CD4-positive, alpha-beta T cell treated with Interferon alpha-2 for 1 hour (primary cell): ENCODE measurements at places on chromosomes 7 and 10.
A peak's percentile ranks its signal among the peaks of the same experiment; 100 is the strongest.

GRCh38 chr10:31836569-31837406, 91.8 kb downstream of the ARHGAP12 start:
- DNase-seq, result no peak

- DNase-seq, result peak; percentile 67
Measured at GRCh38 chr10:84375011-84375410, 46.6 kb downstream of the CCSER2 start.

- DNase-seq, result no peak
Measured at GRCh38 chr7:92064438-92065029, 69.7 kb downstream of the CYP51A1 start.

DNA sequence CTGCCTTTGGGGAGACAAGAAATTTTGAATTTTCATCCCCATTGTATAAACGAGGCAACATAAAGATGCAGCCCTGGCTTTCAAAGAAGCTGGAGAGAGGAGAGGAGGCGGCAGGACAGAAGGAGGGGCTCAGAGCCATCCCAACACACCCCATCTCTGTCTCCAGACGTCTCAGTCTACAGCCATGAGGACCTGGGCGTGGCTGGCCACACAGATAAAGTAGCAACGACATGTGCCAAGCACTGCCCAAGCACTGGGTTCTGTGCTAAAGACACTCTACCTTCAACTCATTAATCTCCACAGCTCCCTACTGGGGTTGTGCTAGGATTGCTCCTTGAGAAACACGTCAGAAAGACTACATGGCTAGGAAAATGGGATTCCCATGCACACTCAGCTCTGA, 65.2 kb downstream of the DLG5 start:
- DNase-seq, result no peak

DNA sequence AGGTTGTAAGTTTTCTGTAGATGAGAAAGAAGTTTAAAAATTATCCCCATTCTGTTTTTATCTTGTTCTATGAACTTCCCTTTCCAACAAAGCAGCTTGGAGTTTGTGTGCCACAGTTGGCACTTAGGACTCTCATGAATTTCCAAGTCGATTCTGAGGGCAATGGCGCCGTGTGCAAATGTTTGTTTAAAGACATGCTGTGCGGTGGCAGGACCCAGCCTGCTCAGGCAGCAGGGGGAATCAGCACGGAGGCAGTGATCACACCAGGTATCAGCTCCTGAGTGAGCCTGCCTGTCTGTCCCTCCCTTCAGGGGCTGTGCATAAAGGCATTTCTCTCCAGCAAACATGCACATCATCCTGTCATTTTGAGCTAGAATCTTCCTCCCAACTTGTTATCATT, 109.8 kb upstream of the WDR11 start:
- no peak for DNase-seq

- DNase-seq, result no peak
Measured at GRCh38 chr10:88090568-88091214, 227.3 kb downstream of the PTEN start.

DNA sequence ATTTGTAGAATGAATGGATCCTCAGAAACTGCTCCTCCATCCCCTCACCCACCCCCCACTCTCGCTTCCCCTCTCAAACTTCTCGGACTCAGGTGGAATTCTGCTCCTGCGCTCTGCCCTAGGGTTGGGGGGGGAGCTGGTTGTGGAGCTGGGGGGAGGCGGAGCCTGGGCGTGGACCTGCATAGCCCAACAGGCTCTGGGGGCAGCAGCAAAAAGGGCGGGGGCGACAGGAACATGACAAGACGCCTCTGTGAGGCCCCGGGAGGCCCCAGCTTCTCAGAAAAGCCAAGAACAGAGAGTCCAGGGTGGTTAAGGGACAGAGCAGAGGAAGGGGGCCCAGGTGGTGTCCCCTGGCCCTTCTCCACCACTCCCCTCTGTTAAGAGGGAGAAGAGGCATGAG, 3.5 kb downstream of the TSC22D4 start:
- DNase-seq, result no peak

- no peak for DNase-seq
Measured at GRCh38 chr7:129780974-129781927, 169.7 kb downstream of the NRF1 start.

GRCh38 chr10:50397312-50398140, 146.2 kb upstream of the ASAH2 start:
- no peak for DNase-seq

DNA sequence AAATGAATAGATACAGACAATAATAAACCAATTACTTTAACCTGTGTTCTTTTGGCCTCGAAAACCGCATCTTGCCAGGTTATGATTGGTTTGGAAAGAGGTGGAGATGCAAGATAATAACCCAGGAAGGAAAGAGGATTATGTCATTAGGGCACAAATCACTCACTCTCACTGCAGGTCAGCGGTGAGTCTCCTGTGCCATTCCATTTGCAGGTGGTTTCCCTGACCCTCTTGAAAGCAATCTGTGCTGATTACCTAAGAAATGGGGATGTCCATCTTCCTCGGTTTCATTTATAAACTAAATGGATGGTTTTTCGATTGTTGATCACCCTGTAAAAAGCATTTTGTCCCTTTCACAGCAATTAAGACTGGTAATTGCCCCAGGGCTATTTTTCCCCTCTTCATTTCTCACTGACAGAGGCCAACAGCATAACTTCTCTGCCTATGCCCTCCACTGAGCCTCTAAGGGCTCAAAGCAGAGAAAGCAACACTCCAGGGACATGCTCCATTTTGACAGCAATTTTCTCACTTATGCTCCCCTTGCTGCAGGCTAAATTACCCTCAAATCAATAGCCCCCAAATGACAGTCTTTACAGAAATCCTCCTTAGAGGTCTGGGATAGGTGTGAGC, 257.5 kb downstream of the IPMK start:
- no peak for DNase-seq

DNA sequence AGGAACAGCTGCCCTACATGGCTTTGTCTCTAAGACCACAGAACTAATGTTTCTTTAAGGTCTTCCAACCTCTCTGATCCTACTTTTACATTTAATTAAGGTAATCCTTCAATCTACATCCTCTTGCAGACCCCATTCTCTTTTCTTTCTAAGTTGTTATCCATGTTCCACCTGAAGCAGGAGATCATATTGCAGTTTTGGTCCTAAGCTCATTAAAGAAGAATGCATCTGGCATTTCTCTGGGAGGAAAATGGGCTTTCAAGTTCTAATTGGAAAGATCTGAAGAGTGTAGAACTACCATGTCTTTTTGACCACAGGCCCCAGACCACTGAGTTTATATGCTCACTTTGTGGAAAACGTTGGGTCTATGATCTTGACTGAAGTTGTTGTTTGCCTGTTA, 111.2 kb downstream of the SEM1 start:
- no peak for DNase-seq

DNA sequence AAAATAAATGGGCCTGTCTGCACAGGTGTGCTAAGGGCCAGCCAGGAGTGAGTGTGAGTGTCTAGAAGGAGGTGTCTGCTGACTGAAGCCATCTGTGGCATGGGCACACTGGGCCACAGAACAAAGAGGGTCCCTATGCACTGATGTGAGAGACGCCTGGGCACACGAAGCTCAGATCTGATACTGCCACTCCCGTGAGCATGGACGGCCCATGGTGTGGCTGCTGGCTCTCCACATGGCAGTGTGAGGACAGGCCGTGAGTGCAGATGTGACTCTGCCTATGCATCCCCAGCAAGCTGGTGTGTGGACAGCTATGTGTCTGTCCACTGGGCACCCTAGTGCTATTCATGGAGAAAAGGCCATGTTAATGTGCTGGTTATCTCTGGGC, 12.8 kb upstream of the MYL7 start:
- no peak for DNase-seq

DNA sequence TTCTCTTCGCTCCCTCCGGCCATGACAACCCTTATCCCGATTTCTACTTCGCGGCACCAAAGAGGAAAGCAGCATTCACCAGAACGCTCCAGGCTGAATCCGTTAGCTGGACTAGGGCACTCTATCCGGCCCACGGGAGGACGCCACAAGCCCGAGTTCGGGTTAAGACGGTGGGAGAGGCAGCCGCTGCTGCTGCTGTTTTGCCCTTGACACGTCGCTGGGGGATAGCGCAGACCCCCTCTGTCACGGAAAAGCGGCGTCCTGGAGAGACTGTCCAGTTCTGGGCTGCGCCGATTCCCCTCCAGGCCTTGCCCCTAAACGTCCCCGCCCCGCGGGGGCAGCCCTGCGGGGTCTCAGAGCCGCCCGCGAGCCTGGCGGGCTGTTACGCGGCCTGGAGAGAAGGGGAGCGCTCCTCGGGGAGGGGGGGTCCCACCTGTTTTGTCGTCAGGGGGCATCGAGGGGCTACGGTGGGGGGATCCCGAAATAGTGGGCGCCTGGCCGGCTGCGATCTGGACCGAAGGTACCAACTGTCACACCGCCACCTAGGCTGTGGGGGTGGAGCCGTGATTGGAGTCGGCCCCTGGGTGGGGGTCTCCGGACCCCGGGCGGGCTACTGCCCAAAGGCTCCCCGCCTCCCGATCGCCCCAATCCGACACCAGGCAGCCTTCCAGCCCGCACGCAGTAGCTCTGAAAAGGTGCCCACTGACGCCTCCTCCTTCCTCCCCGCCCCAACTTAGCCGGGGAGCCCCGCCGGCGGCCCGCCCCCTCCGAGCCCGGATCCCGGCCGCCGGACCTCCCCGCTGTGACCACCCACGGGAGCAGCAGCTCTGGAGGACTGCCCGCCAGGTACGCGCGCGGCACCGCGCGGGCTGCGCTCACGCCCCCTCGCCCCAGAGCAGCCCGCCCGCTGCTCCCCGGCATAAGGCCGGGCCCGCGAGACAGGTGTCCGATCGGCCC, 772 bp downstream of the SGMS1 start:
- peak; percentile 58 for DNase-seq

DNA sequence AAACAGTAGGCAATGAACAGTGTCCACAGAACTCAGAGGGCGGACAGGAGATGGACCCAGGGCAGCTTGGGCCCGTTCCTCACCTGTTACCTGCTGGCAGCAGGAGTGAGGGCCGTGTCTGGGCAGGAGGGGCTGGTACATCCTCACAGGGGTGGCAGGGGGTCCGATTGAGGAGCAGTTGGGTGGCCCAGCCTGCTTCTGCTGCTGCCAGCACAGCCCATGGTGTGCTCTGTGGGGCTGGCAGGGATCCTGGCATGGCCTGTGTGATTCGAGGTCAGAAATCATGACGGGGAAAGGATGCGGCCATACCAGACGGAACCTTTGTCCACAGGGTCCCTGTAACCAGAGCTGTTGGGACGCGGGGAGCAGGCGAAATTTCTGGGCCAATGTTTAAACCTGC, 49.6 kb downstream of the INPP5A start:
- no peak for DNase-seq

DNA sequence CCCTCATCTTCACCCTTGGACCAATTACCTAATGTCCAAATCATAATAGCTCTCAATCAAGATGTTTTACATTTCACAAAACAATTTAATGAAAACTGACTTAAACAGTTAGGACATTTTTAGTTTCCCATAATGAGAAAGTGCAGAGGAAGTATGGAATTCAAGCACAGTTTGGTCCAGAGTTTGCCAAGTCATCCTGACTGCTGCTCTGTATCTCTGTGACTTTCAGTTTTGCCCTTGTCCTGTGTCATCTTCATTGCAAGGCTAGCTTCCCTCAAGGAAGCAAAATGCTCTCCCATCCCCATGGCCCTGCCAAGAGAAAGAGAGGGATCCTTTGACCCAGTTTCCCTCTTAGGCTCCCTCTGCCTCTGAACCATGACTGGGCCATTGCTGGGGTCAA, 7.9 kb upstream of the PLEKHS1 start:
- DNase-seq, result no peak

DNA sequence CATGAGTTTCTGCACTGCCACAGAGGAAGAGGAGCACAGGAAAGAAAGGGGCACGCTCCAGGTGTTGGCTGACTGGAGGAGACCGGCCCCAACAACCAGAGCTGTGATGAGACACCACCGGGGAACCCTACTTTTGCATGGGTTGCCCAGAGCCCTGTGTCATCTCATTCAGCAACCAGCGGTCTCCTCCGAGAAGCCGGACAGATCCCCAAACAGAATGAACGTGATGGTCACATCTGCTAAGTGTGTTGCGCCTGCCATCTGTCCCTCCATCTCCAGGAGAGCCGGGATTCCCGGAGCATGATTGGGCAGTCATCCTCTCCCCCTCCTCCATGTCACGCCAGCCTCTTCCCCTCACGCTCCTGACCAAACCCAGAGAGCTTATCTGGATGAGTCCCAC, 22.9 kb downstream of the PARP12 start:
- no peak for DNase-seq

DNA sequence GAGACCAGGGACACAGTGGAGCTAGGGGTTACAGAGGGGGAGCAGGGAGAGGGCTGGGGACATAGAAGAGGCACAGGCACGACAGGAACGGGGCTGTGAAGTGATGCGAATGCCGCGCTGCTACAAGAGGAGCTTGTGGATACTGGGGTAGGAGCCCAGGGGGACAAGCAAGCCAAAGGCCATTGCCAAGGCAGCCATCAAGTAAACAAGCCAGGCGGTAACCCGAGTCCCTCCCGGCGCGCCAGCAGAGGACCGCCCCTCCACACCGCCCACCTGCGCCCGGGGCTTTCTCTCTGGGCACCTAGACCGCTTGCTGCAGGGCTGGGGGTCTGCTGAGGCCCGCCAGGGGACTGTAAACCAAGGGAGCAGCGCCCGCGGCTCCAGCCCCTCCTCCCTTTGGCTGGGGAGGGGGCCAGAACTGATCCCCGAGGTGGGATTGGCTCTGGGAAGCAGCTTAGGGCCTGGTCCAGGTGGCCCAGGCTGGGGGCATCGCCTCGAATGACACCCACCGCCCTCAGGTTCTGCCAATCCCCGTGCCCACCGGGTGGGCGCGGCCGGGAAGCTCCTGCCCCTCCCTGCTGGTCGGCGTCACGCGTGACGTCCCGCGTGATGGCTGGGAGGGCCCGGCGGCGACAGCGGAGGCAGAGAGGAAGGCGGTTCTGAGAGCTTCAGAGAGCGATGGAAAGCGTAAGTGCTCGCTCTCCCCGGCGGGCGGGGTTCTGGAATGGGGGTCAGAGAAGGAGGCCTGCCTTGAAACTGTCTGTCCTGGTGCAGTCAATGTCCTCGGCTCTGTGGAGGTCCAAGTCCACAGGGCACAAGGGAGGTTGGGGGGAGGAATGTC, 982 bp downstream of the SFXN3 start:
- peak; percentile 87 for DNase-seq

DNA sequence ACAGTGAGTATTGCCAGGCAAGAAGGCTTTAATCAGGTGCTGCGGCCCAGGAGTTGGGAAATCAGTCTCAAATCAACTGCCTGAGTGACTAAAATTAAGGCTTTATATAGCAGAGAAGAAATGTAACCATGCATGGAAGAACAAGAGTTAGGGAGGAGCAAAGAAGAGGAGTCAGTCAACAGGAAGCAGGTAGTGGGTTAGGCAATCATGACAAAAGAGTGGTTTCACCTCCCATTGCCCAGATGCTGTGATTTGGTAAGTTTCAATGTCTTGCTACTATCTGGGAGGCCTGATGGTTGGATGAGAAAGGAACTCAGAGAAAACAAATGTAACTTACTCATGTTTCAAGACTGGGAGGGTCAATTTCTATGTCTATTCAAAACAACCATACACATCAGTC, 998.3 kb downstream of the GATA3 start:
- DNase-seq, result peak; percentile 9
